ENCODE measurements at places on chromosomes 5 and 9.

- no peak for DNase-seq
Measured at GRCh38 chr9:127907867-127908659, 8.7 kb upstream of the ST6GALNAC6 start.

GRCh38 chr5:1317921-1318565 is 23.2 kb upstream of the TERT start:
- no peak for DNase-seq

DNA sequence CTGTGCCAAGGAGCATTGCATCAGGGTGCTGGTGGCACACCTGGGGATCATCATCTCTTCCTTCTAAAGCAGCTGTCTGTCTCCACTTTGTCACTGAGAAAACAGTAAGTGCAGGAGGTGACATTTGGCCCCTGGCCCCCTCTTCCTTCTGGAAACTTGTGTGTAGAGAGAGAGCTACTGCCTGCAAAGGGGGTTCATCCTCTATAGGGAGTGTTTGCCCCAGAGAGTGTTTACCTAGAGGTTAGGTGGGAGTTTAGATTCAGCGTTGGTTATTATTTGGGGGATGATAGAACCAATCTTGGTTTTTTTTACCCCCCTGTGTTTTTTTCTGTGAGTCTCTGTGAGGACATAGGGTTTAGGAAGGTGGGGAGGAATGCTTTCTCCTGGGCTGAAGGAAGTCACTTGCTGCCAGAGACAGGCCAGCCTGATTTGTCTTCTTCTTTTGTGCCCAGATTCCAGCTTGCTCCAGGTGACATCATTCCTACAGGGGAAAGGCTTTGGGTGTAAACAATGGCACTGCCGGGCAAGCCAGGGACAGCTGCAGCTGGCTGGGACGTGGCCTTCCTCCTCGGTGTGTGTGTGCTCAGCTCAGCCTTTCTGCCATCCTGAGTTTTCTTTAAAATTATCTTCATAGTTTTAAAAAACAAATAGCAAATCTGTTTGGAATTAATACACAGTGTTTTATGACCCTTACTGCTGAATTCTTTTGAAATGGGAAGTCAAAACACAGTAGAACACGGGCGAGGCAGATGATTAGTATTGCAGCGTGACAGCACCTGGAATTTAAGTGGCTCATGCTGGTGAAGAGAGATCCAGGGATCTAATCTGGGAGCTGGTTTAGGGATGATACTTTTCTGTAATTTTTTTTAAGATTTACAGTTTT is 24.5 kb downstream of the PRRC2B start:
- DNase-seq = peak; percentile 21

DNA sequence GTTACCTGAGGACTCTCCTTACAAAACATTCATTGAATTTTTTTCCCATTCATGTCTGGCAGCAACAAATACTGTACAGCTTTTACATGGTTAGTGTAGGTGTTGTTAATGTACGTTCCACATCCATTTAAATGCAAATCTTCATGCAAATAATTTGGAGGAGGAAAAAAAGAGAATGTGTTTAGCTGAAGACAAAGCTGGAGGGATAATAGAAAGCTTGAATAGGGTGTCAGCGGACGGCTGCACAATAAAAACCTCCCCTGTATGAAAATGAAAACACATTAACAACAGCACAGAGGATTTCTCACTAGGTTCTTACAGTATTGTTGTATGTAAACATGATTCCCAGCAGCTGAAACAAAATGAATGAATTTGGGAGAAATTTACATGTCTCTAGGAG is 231.5 kb downstream of the ZNF608 start:
- no peak for DNase-seq

GRCh38 chr9:15268782-15269181 is 38.2 kb downstream of the TTC39B start:
- DNase-seq = no peak

- no peak for DNase-seq
Measured at GRCh38 chr9:8136477-8136876, 336.9 kb upstream of the DMAC1 start.

- no peak for DNase-seq
Measured at GRCh38 chr5:67283275-67283987, 86.8 kb upstream of the CD180 start.

DNA sequence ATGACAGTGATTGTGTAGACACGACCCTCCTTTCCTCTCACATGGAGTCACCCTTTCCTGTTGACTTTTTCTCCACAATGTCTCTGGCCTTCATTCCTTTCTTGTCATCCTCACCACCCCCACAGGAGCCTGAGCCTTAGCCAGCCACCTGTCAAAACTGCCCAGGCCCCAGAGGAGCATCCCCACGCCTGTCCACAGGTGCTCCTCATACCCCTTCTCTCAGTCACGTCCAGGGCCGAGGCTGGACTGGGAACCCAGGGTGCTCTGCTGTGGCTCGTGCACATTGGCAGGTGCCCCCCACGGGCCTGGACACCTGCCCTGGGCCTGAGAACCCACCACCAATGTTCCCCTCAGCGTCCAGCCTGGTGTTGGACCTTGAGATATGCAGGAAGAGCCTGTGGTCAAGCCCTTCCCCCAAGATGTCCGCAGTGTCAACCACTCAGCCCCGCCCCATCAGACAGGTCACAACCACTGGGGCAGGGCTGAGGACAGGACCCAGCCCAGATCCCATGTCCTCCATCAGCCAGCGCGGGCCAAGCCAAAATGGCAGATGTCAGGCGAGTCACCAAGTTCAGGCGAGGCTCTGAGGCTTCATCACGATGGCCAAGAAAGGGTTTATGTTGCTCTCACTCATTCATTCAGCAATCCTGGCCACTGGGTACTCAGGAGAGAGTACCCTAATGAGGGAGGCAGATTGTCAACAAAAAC is 65.8 kb upstream of the STXBP1 start:
- DNase-seq = no peak

GRCh38 chr5:10507575-10508096 is 56.2 kb upstream of the ANKRD33B start:
- no peak for DNase-seq

DNA sequence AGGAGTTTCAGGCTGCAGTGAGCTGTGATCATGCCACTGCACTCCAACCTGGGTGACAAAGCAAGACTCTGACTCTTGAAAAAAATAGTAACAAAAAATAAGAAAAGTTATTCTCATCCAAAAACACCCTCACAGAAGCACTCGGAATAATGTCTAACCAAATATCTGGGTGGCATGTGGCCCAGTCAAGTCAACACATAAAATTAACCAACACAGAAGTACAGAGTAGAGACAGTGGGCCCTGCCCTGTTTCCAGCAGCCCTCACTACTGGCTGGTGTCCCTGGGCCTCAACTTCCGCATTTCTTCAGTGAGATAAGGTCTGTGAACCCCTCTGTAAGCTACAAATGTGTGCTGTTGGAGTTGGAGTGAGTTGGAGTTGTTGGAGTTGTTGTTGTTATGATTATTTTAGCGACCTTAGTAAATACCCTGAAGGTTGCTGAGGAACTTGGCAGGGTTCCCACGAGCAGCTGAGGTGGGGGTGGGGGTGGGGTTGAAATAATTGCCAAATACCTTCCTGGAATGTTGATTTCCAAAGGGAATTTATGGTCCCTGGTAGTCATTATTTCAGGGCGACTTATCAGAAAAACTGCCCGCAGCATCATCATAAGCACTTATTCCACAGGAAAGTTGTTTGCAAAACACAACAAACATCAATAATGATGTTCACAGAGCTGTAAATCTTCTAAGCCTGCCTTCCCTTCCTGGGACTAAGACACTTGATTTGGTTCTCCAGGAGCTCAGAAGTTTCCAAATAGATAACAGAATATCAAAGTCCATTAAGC is 30.2 kb downstream of the C5orf15 start:
- no peak for DNase-seq

DNA sequence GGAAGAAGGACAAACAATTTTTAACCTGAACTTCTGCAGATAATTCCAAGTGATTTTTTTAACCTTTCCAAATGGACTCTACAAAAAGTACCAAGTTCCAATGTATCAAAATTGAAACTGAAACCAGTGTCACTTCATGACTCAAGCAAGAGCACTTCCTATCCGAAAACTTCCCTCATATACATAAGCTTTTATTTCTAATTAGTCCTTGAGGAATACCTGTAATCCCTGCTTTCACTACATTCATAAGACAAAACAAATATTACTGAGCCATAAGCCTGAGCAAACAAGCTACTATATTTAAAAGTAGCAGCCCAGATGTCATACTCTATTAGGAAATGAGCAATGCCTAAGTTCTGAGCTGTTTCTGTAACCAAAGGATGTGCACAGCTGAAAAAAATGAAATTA is 224.4 kb downstream of the EBF1 start:
- DNase-seq = no peak

DNA sequence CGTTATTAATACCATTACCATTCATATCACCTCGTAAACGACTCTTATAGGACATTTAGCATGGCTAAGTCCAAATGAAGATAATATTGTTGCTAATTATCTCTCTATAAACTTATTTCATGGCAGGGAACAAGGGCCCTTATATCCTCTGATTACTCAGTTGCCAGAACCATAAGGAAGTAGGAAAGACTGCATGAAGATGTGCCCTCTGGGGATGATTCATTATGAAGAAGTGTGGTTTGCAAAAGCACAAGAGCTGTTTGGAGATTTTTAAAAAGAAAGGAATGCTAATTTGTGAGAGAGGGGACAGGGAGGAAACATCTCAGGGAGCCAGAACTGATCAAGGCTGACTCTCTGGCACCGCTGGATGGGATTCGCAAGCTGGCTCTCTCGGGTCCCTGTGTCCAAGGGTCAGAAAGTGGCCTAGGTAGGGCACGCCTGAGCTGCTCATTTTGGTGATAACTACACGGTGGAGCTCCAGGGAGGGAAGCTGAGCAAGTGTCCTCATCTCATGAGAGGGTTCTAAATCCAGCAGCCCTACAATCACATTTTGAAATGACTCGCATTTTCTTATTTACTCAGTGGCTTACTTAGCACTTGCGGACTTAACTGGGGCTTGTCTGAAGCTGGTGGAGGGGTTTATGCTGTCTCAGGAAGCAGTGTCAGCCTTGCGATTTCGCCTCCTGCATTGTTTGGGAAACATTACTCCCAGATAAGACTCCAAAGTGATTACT is 136.8 kb downstream of the C5orf15 start:
- DNase-seq = no peak

GRCh38 chr9:13568841-13569601 is 289.5 kb upstream of the MPDZ start:
- DNase-seq = no peak

- peak; percentile 2 for DNase-seq
Measured at GRCh38 chr5:132483661-132484390, 6.7 kb downstream of the IRF1 start.
